ENCODE measurements at places on chromosomes 7 and 10.
A peak's percentile ranks its signal among the peaks of the same experiment; 100 is the strongest.

GRCh38 chr10:77850620-77851231 is 75.8 kb downstream of the DLG5 start:
- DNase-seq, result no peak

DNA sequence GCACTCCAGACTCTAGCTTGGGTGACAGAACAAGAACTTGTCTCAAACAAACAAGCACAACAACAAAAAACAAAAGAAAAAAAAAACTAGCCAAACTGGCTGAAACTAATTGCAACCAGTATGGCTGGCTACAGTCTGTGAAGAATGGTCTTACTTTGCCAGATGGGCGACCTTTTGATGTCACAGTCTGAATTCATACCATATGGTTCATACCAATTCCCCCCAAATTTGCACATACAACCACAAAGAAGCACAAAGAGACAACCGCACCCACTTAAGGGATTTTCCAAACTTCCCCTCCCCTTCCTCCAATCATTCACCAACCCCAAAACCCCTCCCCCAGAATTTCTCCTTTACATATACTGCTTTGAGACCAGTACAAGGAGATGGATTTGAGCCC is 114.2 kb downstream of the SPAG6 start:
- DNase-seq, result no peak

DNA sequence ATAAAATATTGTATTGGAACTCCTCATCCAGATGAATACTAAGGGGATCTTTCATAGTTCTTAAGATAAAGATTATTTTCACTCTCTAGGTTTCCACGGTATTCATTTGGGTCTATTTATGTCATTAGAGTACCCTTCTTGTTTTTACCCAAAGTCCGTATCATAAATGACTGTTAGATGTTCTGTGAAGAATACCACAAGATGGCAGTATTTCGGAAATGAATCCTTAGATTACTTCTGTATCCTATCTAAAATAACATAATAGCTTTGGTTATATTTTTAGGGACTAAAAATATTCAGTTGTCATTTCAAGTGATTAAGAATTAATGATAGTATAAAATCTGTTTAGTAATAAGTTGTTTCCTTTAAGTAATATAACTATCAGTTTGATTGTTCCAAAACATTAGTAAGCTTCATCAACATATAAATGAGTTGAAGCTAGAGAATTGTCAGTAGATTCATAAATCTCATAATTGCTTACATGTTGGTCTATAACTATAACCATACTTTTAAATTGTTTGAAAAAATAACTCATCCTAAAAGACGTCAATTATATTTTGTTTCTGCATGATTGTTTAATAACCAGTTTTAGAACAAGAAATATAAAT is 337.5 kb upstream of the KCND2 start:
- DNase-seq, result no peak

DNA sequence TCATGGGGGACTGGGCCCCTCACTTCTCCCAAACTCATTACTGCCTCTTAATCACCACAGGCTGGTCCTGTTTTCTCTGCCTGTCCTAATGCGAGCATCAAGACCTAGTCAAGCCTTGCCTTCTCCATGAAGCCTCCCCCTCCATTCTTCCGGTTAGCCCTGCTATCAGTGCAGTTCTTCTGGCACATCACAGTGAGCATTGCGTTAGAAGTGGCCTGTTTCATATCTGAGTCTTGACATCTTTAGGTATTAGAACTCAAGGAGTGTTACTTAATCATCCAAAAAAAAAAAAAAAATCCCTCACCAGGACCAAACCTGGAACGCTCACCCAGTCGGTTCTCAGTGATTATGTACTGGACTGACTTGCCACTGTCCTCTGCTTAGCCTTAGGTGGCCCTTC is 17.4 kb downstream of the SNX10 start:
- no peak for DNase-seq

DNA sequence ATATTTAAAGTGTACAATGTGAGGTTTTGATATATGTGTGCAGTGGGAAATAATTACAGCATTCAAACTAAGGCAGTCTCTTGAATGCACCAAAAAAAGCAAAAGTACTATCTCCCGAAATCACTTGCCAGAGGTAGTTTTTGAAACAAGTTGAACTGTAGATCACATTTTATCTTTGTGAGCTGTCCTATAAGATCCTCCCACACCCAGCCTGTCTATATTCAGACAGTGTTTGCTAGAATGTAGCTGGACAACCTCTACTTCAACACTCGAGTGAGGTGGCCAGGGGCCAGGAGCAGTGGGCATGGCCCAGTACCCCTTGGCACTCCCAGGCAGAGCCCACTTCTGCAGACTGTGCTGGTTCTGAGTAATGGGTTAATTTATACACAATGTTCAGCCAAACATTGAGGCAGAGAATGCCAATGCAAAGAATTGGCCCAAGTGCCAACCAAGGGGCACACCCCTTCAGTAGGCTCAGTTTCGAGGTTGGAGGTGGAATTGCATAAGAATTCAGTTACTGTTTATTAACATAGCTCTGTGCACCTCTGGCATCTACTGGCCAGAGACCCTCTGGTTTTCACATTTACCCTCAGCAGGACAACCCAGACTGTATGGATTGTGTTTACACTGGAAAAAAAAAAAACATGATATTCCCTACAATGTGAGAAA is 70.5 kb downstream of the AHR start:
- no peak for DNase-seq

DNA sequence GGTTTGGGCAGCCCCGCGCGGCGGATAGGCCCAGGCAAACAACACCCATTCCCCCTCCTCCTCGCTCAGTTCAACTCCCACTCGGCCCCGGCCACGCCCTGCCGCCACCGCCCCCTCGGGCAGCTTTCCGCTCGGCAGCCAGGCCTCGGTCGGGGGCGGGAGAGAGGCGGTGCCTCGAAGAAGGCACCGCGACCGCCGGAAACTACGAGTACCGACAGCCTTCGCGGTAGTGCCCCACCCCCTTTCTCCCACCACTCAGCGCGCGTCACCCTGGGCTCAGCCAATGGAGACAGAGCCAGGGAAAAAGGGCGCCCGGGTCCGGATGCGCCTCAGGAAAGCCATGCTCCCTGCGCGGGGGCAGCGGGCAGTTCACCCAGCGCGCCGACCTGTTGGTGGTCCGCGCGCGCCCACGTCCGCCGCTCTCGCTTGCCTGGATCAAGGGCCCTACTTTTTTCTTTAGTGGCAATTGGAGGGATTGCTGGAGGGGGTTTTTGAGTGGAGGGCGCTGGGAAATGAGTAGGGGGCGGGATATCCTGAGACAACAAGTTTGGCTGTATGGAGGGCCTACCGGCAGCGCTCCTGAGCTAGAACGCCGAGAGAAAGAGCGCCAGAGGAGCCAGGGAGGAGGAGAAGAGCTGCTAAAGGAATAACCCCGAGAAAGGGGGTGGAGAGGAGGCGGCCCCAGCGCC is 557 bp upstream of the SP4 start:
- DNase-seq, result peak; percentile 100

DNA sequence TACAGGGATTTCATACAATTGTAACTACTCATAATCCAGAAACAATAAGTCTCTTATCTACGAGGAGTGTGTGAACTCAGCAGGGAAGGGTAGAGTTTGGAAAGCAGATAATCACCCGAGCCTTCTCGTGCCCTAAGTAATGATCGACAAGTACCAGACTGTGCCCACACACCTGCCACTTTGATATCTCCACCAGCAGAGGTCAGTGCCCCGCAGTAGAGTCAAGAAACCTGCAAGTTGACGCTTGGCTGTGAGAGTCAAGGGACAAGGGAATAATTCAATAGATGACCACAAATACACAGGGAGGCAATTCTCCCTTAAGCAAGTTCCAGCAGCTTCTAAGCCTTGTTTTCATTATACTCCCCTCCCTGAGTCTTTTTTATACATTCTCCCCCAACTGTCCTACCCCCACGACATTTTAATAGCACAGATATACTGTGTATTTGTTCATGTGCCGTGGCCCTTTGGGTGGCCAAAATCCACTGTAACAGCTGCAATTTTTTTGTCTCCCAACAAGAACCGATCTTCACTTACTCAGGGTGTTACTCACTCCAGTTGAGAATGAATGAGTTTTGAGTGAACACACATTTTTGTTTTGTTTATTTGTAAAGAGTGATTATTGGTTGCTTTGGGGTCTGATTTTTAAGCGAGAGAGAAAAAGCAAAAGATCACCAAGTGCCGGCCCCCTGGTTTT is 106.9 kb upstream of the RHEB start:
- no peak for DNase-seq

GRCh38 chr7:117683430-117684175 is 189.6 kb downstream of the CTTNBP2 start:
- DNase-seq, result no peak

GRCh38 chr10:36779238-36779846 is 346.1 kb upstream of the ANKRD30A start:
- DNase-seq, result no peak

- no peak for DNase-seq
Measured at GRCh38 chr10:88458209-88458608, 124.9 kb downstream of the RNLS start.

DNA sequence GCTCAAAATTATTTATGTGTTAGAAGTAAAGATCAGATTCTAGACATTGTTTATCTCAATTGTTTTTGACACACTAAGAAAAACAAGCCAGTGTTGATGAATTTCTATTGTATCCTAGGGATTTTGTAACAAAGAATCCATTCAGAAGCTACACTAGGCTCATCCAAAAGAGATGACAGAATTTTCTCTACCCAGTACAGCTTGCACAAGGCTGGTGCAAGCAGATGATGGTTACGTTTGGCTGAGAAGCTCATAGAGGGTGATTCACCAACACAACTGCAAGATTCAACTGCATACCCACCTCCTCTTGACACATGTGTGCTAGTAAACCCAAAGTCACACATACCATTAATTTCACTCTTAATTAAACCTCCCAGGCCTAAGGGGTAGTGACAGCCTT is 20.8 kb downstream of the GRM3 start:
- DNase-seq, result no peak

GRCh38 chr7:107742678-107743566 is 1.0 kb upstream of the CBLL1 start:
- no peak for DNase-seq

DNA sequence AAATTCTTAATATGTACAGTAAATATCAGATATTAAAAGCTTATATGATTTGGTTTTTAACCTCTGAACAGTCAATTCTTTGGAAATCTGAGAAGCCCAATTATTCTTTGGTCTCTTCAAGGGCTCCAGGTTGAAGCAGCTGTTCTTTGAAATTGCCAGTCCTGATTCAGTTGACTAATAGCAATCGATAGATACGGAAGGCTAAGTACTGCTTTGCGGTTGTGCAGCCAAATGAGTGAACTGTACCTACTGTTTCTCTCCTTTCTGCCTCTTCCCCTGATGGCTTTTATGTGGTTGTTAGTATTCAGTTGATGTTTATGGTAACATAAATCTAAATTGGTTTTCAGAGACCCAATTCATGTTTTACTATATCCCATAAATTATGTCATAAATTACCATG is 103.1 kb upstream of the RPA3 start:
- no peak for DNase-seq

DNA sequence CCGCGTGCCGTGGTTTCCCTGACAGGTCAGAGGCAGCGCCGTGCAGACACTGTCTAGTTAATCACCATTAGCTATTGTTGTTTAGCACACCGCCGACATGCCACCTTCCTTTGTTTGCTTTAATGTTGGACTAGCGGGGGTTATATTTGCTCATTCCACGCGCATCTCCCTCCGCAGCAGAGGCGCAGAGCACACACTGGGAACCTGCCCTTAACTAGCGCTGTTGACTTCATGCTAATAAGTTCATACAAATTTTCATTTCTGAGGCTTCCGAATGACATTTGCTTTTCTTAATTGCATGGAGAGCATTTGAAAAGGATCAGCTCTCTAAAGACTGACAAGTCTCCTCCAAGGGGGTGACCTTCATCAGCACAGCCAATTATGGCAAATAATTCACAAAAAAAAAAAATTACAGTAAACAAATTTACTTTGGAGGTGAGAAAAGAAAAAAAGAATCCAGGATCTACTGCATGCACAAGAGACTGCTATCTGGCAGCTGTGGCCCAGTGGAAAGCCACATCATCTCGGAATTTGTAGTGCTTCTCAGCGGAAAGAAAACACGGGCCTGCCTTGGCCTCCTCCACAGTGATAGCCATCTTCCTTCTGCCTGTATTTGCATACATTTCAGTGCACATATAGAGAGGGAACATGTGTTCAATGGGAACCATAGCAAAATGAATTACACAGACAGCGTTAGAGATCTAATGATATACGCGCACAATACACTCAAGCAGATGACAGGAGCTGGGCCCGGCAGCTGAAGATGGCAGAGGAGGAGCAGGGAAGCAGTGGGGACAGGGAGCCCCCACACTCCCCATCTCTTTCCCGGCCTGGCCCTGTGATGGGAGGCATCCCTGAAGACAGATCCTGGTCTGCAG is 94.2 kb downstream of the EBF3 start:
- DNase-seq, result no peak

- DNase-seq, result no peak
Measured at GRCh38 chr10:71395621-71396020, 1.1 kb upstream of the CDH23 start.

DNA sequence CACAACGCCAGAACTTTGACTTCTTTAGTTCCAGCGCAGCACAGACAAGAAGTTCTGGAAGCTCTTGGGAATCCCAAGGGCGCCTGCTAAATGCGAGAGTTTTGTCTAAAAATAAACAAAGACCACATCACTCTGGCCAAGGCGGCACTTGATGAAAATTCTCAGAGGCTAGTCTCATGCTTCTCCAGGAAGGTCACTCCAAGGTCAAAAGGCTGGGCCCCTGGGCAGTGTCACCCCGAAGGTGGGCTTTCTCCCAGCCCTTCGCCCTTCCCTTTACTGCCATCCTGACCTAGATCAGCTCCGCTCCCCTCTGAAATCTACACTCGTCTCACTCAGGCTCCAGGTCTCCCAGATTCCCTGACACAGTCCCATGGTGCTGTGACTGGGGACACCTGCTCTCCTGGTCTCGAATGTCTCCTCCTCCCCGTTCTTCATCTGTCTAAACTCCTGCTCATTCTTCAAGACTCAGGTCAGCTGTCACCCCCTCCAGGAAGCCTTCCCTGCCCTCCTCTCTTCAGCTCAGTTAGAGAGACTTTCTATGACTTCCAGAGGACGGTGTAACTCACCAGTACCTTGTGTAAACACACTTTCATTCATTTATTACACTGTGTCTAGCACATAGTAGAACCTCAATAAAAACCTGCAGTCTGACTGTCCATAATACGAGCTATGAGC is 10.5 kb downstream of the FAM53B start:
- no peak for DNase-seq
